NCI-H2029 (cell line): ENCODE measurements at places on chromosomes 2 and 18.

- DNase-seq = no peak
Observed at GRCh38 chr18:65049586-65049985, 701.2 kb upstream of the CDH7 start.

DNA sequence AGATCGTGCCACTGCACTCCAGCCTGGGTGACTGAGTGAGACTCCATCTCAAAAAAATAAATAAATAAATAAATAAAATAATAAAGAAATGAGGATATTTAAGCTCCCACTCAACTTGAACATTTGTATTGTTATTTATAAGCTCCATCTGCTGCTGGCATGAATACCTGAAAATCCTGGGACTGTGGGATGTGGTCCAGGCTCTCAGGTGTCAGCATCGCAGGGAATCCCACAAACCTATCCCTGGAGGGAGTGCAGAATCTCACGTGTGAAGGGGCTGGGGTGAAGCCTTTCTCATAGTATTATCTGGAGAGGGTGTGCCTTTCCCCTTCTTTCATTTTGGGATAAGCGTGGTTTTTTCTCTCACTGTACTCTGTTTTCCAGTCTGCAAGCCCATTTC lies 47.4 kb upstream of the POLE4 start:
- no peak for DNase-seq

DNA sequence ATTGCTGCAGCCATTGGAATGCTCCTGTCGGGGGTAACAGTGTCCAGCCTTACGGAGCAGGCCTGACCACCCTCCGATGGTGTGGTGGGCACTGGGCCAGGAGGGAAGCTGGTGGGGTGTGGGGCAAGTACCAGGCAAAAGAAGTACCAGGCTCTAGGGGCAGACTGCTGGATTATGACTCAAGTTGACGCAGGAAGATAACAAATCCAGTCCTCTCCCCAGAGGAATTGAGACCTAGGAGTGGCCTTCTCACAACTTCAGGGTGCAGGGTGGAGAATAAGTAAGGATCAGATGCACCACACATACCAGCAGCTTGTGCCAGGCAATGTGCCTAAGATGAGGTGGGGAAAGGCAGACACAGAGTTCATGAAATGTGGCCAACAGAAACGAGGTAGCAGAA lies 37.9 kb downstream of the SEMA4F start:
- DNase-seq = no peak

DNA sequence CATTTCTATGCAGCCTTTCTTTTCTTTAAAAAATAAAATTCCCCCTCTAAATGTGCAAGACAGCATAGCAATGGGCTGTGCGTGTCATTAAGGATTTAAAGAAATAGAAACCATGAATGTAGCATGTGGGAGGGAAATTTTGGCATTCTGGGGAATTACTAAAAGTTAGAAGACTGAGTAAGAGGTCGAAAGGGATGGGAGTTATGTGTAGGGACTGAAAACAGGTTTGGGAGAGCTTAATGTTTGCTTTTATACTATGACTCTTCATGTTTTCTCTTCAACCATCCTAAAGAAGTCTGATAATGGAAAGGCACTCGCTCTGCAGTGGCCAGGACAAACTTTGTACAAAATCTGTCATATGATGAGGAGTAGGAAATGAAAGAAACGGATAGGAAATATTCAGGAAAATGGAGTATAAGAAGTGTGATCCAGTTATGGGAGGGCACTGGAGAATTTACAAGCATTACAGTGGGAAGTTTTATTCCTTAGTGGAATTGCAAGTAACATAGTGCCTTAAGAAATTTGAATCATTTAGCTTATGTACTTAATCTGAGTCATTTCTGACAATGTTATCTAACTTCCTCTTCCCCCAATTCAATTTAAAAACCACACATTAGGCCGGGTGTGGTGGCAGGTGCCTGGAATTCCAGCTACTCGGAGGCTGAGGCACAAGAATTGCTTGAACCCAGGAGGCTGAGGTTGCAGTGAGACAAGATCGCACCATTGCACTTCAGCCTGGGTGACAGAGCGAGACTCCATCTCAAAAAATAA lies 20.6 kb downstream of the TMEM87B start:
- DNase-seq = no peak

GRCh38 chr18:12233378-12233777 lies 20.8 kb upstream of the CIDEA start:
- DNase-seq = no peak

- peak; percentile 26 for DNase-seq
Observed at GRCh38 chr2:110828330-110828729, 96.0 kb downstream of the ACOXL start.

DNA sequence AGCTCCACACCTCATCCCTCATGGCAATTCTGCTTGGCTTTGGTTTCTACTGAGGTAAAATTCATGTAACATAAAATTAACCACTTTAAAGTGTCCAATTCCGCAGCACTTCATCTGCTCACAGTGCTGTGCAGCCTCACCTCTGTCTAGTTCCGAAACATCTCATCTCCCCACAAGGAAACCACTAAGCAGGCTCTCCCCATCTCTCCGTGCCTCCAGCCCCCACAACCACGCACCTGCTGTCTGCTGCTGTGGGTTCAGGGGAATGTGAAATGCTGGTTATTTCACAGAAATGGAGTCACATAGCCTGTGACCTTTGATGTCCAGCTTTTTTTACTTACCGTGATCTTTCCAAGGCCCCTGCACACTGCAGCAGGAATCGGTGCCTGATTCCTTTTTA lies 7.7 kb upstream of the GPC1 start:
- DNase-seq = no peak

GRCh38 chr2:211085056-211085680 lies 528.8 kb downstream of the CPS1 start:
- peak; percentile 18 for DNase-seq

DNA sequence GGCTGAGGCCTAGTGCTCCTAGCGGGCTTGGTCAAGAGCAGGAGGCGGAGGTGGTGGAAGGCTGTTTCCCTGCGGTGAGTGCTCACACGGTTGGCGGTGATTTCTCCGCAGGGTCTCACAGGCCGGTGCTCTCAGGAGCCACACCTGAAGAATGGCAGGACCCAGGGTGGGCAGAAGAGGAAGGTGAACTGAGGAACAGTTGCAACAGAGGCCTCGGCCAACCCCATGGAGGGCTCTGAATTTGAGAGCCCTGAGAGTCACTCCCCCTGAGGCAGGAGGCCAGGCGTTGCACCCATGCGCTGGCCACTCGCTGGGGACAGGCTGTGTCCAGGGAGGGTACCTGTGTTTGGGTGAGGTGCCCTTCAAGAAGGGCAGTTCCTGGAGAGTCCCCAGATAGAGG lies 35.3 kb upstream of the ZNF516 start:
- no peak for DNase-seq

DNA sequence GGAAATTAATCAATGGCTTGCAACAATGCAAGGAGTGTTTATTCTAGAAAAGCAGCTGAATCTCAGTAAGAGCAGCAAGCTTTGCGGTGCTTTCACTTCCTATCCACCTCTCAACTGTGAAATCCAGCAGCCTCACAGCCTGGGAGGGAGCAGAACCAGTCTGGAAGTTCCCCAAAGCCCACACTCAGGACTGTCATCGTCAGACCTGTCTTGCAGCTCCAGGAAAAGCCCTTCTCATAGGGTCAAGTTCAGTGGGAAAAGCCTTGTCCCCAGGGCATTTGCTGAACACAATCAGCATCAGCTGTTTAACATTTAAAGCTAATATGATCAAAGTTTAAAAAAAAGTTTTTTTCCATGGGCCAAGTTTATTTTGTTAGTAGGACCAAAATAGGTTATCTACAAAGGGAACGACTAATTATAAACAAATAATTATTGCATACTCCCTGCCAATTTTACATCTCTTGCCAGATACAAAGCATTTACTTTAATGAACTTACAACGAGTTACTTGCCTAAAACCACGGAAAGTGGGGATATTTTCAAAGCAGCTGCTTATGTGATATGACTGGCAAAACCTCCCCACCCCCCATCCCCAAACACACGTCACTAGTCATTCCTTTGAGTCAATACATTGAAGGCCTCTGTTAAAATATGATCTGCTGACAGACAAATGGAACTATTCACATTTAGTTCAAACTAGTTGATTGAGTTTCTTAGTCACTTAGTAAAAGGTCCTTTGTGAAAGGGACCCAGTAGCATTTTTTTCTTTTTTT lies 36.8 kb downstream of the PARD6G start:
- no peak for DNase-seq

GRCh38 chr18:31633392-31634330 lies 42.0 kb downstream of the TTR start:
- DNase-seq = no peak

DNA sequence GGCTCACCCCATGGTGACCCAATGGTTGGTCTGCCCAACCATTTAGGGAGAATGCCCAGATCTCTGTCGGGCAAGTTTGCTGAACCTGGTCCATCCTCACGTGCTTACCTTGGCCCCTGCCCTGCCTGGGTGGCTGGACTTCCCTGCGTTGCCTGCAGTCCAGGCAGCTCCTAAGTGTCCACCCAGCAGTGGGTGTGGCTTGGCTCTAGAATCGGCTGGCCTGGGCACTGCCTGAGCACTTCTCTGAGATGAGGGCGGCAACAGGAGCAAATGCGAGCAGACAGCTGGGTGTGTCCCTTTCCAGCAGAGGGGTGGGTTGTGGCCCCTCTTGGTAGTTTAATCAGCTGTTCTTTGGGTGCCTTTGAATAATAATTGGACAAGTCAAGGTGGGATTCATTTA lies 11.3 kb downstream of the PCARE start:
- no peak for DNase-seq

- no peak for DNase-seq
Observed at GRCh38 chr18:40326985-40327384, 1628.0 kb upstream of the PIK3C3 start.

GRCh38 chr2:216308576-216308975 lies 63.7 kb downstream of the MARCHF4 start:
- peak; percentile 39 for DNase-seq

- no peak for DNase-seq
Observed at GRCh38 chr2:234812851-234813250, 139.0 kb upstream of the SH3BP4 start.

GRCh38 chr2:24409171-24409570 lies 48.8 kb upstream of the ITSN2 start:
- DNase-seq = no peak

- DNase-seq = no peak
Observed at GRCh38 chr2:155947069-155947468, 385.5 kb downstream of the NR4A2 start.

DNA sequence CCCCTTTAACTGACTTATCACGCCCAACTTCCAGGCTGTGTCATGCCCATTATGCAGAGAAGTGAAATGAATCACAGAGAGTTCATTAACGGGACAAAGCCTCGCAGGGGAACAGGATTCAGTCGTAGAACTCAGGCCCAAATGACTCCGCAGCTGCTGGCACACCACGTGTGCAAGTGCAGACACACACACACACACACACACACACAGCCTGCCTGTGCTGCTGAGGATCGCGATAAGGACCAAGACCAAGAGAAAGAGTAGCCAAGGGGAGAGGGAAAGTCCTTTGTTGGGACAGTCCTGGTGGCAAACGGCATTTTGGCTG lies 90.0 kb upstream of the TAF1B start:
- DNase-seq = no peak

GRCh38 chr2:46018773-46019591 lies 278.2 kb upstream of the EPAS1 start:
- no peak for DNase-seq

GRCh38 chr18:24321071-24321470 lies 76.6 kb downstream of the OSBPL1A start:
- DNase-seq = no peak
